Hippocampal formation (tissue), 2 donors: ENCODE measurements at places on chromosomes 2 and 18.

- DNase-seq = no peak
These were observed 16.1 kb upstream of the OTOS start for GRCh38 chr2:240156435-240157146.

GRCh38 chr2:10047616-10048500 lies 4.5 kb downstream of the KLF11 start:
- no peak for DNase-seq

DNA sequence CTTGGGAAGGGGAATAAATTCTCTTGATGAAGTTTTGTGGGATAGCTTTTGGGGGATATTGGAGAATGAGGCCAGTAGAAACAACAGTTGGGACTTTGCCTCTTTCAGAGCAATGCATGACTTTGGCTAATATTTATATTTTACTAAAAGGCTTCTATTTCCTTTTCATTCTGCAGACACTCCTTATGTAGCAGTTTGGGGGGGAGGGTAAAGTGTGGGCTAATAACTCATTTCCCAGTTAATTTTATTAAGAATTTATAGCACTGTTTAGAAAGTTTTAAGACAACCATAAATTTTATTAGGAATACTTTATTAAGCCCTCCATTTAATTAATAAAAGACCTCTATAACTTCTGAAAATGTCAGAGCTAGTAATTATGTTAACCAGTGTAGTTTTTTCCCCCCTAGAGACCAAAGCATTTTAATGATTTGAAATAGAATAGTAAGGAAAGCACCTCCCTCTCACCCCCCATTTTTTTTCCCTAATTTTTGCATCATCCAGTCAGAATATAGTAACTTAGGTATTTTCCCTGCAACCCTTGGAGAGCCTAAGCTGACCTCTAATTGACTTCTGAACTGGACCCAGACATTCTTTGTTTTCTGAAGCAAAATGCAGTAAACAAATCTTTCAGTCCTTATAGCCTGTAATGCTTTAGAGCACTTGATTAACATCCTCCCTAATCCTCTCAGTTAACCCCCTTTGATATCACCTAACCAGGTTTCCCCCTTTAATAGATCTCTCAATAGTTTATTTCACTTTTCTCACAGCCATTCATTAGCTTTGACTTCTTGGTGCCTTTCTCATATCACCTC lies 5.0 kb upstream of the MEIS1 start:
- no peak for DNase-seq

GRCh38 chr18:61896757-61897156 lies 4.0 kb upstream of the RNF152 start:
- DNase-seq = no peak

DNA sequence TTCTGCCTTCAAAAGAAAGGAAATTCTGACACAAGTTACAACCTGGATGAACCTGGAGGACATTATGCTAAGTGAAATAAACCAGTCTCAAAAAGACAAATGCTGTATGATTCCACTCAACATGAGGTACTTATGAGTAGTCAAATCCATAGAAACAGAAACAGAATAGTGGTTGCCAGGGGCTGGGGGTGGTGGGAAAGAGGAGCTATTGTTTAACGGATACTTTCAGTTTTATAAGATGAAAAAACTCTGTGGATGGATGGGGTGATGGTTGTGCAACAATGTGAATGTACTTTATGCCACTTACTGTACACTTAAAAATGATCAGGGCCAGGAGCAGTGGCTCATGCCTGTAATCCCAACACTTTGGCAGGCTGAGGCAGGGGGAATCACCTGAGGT lies 15.4 kb downstream of the SLC35F5 start:
- no peak for DNase-seq

- no peak for DNase-seq
These were observed 8.7 kb downstream of the STK17B start for GRCh38 chr2:196162586-196163175.

- no peak for DNase-seq
These were observed 580.6 kb upstream of the SOX11 start for GRCh38 chr2:5111581-5111980.

DNA sequence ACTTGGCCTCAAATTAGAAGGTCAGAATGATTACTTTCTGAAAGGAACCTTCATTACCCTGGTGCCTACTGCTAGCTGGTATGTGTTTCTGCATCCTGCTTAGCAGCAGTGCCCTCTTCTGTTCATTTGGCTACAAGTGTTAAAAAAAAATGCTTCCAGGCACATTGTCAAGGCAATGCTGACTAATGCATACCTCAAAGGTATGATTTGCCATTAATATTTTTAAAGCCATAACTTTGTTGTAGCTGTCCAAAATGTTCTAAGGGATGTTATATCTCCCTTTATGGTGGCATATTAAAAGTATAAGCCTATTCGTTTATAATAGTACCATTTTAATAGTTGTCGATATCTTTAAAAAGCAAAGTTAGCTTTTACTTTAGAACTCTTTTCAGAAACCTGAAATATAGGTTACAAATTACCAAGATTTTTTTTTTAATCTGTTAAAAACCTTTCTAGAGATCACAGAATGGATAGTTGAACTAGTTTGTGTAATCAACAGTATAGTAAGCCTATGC lies 52.0 kb upstream of the FAM171B start:
- no peak for DNase-seq

DNA sequence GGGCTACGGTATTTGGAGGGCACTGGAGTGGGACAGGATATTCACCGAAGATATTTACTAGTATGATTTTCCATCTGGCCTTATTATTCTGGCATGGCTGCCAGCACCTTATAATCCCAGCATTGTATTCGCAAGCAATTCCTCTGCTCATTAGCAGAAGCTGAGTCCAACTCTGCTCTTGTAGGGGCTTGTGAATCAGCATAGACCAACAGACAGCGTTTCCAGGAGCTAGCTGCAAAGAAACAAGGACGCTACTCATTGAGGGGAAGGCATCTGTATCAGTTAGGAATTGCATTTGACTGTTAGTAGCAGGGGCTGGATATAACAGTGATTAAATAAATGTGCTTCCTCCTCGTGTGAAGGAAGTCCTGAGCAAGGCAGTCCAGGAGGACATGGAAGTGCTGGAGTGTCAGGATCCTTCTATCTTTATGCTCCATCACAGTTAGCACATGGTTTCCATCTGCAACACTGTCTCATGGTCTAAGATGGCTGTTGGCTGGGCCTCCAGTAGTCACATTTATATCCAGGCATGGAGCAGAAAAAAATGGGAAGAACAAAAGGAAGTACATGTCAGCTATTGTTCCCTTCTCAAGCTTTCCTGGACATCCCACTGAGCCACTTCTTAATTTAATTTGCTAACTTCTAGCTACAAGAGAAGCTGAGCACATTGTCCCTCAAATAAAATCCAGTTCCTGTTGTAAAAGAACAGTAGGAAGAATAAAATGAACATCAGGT lies 214.1 kb downstream of the C1D start:
- no peak for DNase-seq

- no peak for DNase-seq
These were observed 40.0 kb downstream of the MYO1B start for GRCh38 chr2:191285252-191285651.

GRCh38 chr2:232276733-232277313 lies 101.7 kb upstream of the ALPP start:
- DNase-seq = no peak

DNA sequence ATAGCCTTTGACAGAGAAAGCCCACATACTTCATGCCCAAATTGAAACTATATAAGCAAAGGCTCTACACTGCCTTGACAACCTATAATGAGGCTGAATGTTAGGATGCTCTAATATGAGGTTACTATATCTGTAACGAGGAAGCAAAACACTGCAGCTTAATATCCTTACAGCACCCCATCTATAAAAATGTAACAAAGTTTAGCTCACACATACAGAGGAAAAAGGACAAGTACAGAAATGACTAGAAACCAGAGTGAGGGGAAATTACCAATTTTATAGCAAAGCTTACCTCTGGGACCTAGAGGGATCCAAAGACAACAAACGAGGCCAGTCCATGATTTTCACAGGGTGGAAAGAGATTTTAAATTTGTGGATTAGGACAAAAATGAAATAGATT lies 138.5 kb downstream of the COL4A4 start:
- DNase-seq = no peak

- DNase-seq = no peak
These were observed 3.2 kb downstream of the GPBAR1 start for GRCh38 chr2:218263817-218264641.

GRCh38 chr2:174919947-174920595 lies 85.1 kb downstream of the CHN1 start:
- DNase-seq = no peak

DNA sequence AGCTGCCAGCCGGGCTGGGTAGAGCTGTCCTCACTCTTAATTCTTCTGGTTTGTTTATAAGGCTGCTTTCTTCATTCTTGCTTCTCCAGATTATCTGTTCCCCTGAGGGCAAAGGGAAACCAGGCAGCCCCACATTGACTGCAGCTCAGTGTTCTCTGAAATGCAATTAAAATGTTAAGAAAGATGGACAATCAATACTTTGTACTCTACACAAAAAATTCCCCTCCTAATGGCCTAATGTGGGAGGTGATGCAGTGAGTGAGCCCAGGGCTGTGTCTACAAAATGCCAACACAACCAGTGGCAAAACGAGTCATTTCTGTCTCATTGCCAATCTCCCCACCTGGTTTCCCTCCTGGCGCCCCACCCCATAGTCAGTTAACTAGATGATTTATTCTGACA lies 541.7 kb upstream of the RAB6C start:
- no peak for DNase-seq

GRCh38 chr18:13141209-13141608 lies 77.4 kb upstream of the LDLRAD4 start:
- DNase-seq = no peak

GRCh38 chr2:16653083-16653375 lies 12.6 kb downstream of the CYRIA start:
- DNase-seq = no peak

DNA sequence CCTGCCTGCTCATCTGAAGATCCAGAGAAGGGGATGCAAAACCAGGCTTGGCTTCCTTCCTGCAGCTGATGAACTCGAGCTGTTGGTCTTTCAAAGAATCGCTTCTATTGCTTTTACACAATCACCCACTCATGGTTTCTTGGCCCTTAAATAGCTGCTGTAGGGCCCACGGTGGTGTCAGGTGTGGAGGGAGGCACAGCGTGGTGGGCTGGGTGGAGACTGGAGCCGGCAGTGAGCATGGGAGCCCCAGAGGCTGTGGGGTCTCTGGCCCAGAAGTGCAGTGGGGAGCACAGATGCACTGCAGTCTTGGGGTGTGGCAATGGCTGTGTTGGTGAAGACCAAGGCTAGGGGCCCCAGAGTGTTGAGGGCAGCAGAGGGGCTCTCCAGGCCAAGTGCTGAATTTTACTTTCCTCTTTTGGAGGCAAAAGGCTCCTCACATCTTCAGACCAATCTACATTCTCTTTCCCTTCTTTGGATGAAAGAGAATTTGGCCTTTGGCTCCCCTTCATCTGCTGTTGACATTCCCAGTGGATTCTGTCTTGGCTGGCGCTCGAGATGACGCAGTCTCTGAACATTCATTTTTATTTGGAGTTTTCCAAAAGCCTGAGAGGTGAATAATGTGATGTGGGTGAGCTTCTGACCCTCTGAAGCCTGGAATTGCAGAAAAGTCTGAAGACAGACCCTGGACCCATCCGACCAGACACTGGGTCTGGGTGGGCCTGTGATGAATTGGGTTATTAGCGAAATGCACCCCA lies 70.1 kb upstream of the ASB18 start:
- DNase-seq = no peak

GRCh38 chr2:240135706-240136012 lies 446 bp downstream of the COPS9 start:
- no peak for DNase-seq
